Activated CD4-positive, alpha-beta T cell treated with anti-CD3 and anti-CD28 coated beads, Interleukin-2, Interleukin-6, amounts not matched to agents 100 ng/mL and 50 ng/mL, durations not matched to agents 16 hours and 8 hours (primary cell): ENCODE measurements at places on chromosomes 6 and 20.
A peak's percentile ranks its signal among the peaks of the same experiment; 100 is the strongest.

GRCh38 chr6:155022721-155023120 lies 27.6 kb downstream of the TIAM2 start:
- no peak for DNase-seq

- DNase-seq: no peak
These were observed 545 bp downstream of the SLC35D3 start for GRCh38 chr6:136922685-136923006.

DNA sequence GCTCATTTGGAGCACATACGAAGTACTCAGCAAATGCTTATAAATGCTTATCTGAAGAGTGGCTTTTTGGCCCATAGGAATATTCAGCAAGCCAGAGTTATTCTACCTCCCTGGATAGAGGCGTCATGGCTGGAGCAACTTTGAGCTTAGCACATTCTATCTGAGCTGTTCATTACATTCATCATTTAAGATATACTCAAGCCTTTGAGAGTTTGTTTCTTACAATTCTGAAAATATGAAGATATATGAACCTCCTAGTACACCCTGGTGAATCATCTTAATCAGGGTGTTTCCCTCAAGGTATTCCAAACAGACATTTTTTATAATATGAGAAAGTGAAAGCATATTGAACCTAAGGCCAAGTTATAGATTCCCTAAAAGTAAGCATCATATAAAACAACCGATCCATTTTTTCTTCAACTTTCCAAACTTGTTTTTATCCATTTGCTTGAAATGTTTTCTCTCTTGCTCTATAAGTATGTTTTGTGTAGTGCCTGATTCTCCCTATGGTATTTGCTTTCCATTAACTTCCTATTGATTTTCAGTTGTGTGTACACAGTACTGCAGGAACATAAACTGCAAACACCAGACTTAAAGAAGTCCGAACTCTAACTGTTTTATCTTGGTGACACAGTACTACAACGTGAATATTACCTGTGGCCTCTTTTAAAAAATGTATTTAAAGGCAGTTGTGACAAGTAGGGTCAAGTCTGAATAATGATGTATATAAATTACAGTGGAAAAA lies 139.7 kb upstream of the PTPRK start:
- DNase-seq: no peak

DNA sequence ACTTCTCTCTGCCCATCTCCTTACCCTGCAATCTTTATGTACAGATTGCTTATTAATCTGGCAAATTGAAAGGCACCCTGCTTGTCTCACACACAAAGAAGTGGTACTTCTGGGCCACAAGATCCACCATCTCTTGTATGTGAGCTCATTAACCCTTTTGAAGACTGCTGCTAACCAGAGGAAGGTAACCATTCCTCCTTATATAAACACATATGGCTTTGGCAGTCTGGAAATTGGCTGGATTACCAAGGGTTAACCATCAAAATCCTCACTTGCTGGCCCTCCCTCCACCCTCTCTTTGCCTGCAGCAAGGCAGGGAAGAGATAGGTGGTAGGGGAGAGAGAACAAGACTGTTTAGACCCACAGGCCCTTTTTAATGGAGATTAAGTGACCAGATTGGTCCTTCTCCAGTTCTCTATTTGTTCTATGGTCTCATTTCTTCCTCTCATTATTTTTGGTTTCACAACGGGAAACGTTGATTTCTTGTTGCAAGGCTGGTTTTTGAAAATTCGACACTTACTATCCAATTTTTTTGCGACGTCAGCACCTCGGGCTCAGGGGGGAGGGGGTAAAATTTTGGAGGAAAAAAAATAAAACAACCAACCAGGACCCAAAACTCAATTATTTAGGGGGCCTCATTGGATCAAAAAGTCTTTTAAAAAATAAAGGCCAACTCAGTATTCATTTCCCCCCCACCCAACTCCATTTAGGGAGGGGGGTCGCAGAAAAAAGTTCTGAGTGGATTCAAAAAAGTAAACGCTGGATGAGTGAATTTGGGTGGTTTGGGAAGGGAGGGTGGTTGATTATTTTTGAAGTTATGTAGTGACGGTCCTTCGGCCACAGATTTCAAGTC lies 859 bp downstream of the PPP1R10 start:
- peak; percentile 51 for DNase-seq

- DNase-seq: no peak
These were observed 126.4 kb downstream of the OPRM1 start for GRCh38 chr6:154165478-154165877.

DNA sequence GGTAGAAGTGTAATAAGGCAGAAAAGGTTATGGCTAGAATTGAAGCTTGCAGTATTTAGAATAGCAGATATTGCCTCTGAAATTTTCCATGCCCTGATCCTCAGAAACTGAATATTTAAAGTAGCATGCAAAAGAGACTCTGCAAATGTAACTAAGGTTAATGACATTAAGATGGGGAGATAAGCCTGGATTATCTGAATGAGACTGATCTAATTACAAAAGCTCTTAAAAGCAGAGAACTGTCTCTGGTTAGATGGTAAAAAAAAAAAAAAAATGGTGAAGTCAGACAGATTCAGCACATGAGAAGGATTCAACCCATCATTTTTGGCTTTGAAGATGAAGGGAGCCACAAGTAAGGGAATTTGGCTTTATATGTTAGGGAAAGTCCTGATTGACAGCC lies 503.7 kb upstream of the IRAK1BP1 start:
- DNase-seq: no peak

DNA sequence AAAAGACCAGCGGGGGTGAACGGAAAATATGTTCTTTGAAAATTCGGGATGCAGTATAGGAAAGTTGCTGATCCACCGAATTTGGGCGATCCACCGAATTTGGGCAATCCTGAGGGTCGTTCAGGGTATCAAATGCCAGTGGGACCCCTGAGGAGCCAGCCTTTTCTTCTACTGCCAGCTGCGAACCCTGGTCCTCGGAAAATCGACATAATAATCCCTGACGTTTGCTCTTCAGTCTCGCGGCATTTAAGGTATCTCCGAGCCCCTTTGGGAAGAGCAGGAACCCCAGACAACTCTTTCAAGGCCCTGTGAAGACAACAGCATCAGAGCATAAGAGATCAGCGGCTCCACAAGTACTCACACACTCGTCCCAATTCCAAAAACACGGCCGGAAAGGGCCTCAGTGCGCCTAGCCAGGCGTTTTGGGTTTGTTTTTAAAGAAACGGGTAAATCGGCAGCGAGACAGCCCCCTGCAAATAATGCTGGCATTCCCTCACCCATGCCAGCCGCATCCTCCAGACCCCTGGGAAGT lies 1.0 kb downstream of the SIM1 start:
- DNase-seq: no peak

DNA sequence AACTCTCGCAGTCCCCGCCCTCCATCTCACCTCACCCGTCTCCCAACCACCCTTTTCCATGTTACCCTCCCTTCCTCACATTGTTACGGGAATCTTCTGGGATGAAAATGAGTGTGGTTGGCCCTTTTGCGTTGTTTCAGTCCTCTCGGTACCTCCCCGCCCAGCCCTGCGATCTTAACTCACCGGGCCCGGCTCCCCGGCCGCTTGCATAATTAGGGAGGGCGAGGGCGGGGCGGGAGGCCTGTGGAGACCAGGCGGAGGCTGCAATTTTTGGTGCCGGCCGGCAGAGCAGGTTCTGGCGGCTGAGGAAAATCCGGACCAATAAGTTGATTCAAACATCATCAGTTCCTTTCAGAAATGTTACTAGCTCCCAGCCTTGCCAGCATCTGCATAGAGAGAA lies 25.2 kb downstream of the TFAP2B start:
- no peak for DNase-seq

- DNase-seq: no peak
These were observed 62.8 kb upstream of the EPB41L1 start for GRCh38 chr20:36091561-36092397.

- no peak for DNase-seq
These were observed 11.7 kb downstream of the CTCFL start for GRCh38 chr20:57513199-57513598.

DNA sequence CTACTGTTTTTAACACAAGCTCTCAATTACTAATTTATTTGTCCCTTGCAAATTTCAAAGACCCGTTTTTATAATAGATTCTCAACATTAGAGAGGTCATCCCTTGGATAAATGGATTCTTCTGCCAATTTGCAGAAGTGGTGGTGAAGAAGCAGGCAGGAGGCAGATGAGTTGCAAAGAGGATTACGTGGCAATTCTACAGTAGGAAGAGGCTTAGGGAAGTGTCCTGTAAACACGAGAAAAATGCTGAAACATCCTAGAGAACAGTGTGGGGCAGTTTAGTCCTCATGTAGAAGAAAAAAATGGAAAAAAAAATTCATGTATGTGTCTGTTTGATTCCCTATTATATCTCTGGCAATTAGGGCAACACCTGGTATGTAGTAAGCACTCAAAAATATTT lies 87.6 kb downstream of the BMP2 start:
- DNase-seq: no peak

GRCh38 chr20:41137614-41138474 lies 501 bp downstream of the PLCG1 start:
- peak; percentile 67 for DNase-seq

DNA sequence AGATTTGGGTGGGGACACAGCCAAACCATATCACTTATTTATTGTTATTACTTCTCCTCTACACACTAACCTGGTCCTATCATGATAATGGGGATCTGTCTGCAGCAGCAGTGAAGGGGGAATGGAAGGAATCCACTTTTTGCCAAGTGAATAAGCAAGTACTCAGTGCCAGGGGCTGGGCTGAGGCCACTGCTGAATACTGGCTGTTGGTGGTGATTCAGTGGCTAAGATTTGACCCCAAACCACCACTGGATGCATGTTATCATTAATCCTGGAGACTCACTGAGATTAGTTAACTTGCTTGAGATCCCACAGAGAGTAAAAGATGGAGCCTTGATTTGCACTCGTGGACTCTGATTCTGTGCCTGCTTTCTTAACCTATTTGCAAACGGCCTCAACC lies 127.7 kb downstream of the TSHZ2 start:
- DNase-seq: no peak
